ENCODE measurements at places on chromosomes 3 and 15. TPM values are rescaled to one million over a fixed set of nuclear protein-coding genes. Genes with fewer than 3 reads are reported as not detected.

GRCh38 chr3:86228101-86228500 lies 762.8 kb downstream of the VGLL3 start:
- DNase-seq: no peak

- no peak for DNase-seq
These were observed at the start of gene IL20RB for GRCh38 chr3:136957751-136958288. IL20RB (plus strand) TSS chr3:136957983; CDS start chr3:136958114, 131 bp downstream.

DNA sequence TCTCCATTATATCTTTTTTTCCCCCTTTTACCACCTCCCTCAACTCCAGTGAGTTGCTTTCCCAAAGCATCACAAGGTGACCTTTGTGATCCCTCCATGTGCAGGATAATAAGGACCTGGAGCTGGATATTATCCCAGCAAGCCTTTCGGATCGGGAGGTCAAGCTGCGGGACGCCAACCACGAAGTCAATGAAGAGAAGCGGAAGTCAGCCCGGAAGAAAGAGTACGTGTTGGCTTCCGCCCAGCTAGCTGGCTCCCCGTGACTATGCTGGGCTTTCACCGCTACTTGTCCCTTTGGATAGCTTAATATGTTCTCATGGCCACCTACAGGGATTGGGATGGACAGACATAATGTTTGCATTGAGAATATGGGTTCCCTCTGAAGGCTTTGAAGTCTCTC lies 273.7 kb upstream of the UMPS start:
- no peak for DNase-seq

- no peak for DNase-seq
These were observed 29.7 kb upstream of the NDUFB4 start for GRCh38 chr3:120566243-120566975.

- DNase-seq: no peak
These were observed 121.2 kb upstream of the NR2F2 start for GRCh38 chr15:96209285-96209735.

- DNase-seq: no peak
These were observed 9.6 kb downstream of the CELSR3 start for GRCh38 chr3:48652923-48653715.

DNA sequence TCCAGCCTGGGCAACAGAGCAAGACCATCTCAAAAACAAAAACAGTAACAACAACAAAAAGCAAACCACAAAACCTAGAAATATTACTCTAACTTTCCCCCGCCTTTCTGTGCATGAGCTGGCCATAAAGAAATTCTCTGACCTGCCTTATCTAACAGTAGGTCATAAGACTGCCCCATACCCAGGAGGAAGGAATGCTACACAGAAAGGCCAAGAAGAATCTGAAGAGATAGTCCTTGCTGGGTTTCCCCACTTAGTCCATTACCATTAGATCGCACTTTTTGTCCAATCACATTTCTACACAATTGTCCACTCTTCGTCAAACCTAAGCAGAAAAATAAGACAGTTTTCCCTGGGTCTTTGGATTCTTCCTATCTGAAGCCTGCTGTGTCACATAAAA lies 23.5 kb downstream of the CIAO2A start:
- DNase-seq: no peak

GRCh38 chr3:120364821-120365220 lies 15.7 kb upstream of the LRRC58 start:
- DNase-seq: no peak

DNA sequence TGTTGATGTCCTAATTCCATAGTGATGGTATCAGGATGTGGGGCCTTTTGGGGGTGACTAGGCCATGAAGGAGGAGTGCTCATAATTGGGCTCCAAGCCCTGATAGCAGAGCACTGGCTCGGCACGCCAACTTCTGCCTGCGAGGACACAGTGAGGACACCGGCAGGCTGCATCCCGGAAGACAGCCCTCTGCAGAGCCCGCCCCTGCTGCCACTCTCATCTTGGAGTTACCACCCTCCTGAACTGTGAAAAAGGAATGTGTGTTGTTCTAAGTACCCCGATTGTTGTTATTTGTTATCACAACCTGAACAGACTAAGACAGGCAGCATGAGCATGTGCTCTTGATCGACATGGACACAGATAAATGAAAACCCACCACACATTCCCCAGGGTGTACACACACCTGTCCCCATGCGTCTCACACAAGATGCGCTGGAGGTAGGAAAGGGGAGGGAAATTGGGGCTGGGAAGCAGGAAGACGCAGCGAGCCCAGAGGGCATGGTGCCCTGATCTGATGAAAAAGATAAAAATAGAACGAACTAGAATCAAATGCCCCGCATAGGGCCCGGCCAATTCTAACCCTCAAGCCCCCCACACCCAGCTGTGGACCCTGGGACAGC lies 40.1 kb downstream of the RPN1 start:
- no peak for DNase-seq

GRCh38 chr3:132071043-132071442 lies 36.2 kb upstream of the CPNE4 start:
- no peak for DNase-seq

- no peak for DNase-seq
These were observed 89.4 kb downstream of the CD47 start for GRCh38 chr3:108001457-108001856.

DNA sequence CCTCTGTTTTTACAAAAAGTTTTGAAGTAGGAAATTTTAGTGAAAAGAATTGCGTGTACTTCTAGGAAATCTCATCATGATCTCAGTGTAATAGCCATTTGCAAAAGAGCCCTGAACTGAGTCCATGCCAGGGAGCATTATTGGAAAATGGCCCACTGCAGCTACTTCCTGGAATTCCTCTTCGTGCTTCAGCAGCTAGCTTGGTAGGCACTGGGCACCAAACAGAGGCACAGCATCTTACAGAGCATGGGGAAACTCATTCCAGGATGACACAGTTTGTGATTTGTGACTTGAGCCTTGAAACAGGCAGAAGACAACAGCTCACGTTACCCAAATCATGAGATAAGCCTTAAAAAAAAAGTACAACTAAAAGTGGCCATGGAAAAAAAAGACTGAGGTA lies 179.1 kb downstream of the WDR72 start:
- no peak for DNase-seq

- no peak for DNase-seq
These were observed 153.1 kb downstream of the PEAK1 start for GRCh38 chr15:77266708-77267386.

DNA sequence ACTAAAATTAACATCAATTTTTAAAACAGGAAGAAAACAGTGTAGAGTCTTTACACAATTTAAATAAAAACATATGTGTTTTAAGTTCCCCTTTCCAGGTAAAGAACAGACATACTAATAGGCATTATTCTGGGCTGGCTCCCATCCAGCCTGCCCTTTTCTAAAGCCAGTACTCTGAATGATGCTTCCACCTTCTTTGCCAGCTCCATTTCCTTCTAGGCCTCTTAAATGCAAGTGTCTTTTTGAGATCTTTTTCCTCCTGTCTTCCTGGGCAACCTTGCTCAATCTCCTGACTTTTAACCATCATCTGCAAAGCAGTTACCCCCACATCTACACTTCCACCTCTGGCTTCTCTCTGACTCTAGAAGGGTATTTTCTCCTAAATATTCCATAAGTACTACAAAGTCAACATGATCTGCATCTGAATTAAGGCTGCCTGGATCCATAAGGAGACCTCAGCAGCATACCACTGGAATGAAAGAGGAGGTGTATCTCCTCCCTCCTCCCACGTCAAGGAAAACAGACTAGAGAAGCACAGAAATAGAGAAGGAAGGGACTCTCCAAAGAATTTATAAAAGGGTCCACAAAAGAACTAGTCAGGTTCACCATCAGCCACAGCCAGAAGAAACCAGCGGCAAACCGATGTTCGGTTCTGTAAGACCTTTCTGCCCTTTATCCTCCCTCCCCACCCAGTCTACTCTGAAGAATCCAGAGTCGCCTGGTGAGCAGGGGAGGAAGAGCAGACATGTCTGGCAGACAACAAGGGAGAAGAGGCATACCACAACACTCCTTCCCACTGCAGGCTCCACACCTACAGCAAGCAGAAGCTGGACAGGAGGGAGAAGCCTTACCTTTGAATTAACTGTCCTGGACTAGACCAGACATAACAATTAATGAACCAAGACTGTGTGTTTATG lies 47.1 kb downstream of the GOLIM4 start:
- no peak for DNase-seq

DNA sequence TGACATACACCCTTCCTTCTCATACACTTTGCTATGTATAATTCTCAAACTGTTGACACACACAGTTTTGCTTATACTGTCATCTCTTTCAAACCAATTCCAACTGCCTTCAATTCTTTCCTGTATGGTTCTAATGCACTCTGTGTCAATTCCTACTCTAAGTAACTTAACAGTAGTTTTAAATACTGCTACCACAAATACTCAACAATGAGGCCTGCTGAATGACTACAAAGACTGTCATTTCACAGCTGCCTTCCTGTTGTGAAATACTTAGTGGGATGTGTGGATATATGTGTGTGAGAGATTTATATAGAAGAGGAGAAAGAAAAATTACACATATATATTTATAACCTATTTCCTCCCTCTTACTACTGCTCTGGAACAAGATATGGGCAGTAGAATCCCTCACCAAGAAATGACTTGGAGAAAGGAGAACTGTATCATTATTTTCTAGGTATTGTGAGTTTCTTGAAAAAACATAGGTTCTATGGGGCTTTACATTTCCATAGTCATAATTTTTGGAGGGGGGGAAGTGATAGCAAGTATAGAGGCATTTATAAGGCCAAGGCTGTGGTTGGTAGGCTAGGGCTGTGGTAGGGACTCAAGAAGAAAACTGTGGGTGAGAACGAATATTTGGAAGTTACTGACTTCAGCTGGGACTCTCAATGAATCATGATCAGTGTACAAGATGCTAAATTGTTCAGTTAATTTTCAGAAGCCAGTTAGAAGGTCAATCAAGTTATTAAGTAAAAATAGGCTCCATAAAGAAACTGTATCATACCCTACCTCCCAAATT lies 88.7 kb downstream of the ANKRD28 start:
- DNase-seq: no peak

GRCh38 chr3:72054976-72055375 lies 270.0 kb upstream of the PROK2 start:
- no peak for DNase-seq

GRCh38 chr3:66394019-66394752 lies 106.6 kb downstream of the LRIG1 start:
- no peak for DNase-seq

GRCh38 chr3:172329070-172329469 lies 119.2 kb downstream of the GHSR start:
- DNase-seq: no peak

- DNase-seq: peak; percentile 30
These were observed 123.9 kb upstream of the MEF2A start for GRCh38 chr15:99441871-99442251.

GRCh38 chr3:43372809-43373559 lies 86.6 kb downstream of the SNRK start:
- DNase-seq: no peak

DNA sequence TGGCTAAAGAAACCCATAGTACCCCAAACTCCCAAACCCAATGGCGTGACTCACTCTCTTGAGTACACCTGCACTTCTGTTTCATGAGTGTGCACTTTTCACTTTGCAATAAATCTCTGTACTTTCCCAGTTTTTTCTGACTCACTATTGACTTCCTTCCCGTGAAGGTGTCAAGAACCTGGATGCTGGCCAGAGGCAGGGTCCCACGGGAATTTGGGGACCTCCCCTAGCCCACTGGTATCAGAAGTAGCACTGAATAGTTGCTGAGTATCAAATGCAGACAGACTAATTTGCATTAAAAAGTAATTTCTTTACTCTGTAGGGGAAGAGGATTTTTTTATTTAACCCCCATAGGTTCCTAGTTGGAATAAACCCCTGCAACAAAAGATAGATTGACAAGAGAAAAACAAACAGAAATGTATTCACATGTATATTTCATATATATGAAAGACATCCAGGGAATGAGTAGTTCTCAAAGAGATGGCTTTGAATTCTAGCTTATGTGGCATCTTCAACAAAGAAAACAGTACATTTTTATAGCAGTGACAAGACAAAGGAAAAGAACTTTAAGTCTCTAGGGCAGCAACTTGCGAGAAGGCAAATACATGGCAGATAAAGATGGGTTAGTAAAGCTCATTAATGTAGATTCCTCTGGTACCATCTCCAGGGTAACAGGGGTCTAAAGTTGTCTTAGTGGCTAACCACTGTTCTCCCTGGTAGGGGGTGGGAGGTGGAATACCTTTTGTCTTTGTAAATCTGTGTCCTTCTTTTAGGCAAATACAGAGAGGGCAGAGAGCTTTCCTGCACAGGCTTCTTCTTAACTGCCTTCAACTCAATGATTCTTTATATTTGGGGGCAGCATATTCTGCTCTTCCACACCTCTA lies 385.5 kb upstream of the PDZRN3 start:
- DNase-seq: no peak

The ERICH6 gene
- not detected for total RNA-seq

The AMIGO3 gene
- total RNA-seq: not detected

The AMOTL2 gene
- not detected for total RNA-seq

The GADL1 gene
- total RNA-seq: not detected

The LINS1 gene
- 48.9 TPM for total RNA-seq

The SERF2 gene
- total RNA-seq: 722 TPM
